ENCODE measurements at places on chromosomes 7 and 10.
A peak's percentile ranks its signal among the peaks of the same experiment; 100 is the strongest.

DNA sequence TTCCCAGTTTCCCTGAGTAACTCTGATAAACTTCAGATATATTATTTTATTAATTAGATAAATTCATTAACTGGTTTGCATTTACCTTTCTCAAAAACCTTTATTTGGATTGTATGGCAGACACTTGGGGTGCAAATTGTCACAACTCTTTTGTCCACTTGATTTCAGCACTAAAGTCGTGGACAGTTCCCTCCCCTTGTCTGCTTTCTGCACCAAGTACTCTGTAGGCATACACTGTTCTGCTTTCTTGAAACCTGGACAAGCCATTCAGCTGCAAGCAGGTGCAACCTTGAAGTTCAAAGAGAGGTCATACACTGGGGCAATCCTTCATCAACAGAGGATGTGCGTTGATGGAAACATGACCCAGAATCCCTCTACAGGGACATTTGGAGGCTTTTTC, 162.9 kb downstream of the ARL5B start:
- DNase-seq, result peak; percentile 50

GRCh38 chr7:89771003-89771636, 383.1 kb upstream of the STEAP1 start:
- DNase-seq, result no peak

DNA sequence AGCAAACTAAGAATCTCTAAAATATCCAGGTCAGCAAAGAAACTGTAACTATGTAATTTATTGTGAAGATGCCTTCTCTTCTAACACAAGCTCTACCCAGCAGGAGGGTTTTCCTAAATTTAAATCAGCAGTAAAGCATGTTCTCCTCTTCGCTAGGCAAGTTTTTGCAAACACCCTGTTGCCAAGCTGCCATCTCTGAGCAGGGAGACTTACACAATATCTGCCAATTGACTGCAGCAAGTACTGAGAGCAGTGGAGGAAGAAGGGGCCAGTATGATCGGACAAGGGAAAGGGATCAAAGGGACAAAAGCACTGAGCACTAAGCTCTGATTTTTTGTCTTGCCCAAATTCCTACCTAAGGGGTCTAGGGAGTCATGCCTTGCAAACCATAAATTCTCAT, 16.0 kb upstream of the LANCL2 start:
- DNase-seq, result no peak

- peak; percentile 8 for DNase-seq
Observed at GRCh38 chr7:77188731-77189437, 10.7 kb downstream of the FGL2 start.

GRCh38 chr10:26323219-26323618, 106.6 kb downstream of the GAD2 start:
- DNase-seq, result no peak

GRCh38 chr10:60479305-60480020, 89.8 kb upstream of the ANK3 start:
- peak; percentile 22 for DNase-seq

- no peak for DNase-seq
Observed at GRCh38 chr10:124156524-124157260, 63.3 kb upstream of the CHST15 start.

Measured in amniotic epithelial cell (primary cell).